ENCODE measurements at places on chromosomes 7 and 10.

GRCh38 chr7:151380199-151381097, 29.4 kb downstream of the WDR86 start:
- no peak for DNase-seq

GRCh38 chr7:76149847-76150691, 51.6 kb upstream of the SRRM3 start:
- DNase-seq: no peak

DNA sequence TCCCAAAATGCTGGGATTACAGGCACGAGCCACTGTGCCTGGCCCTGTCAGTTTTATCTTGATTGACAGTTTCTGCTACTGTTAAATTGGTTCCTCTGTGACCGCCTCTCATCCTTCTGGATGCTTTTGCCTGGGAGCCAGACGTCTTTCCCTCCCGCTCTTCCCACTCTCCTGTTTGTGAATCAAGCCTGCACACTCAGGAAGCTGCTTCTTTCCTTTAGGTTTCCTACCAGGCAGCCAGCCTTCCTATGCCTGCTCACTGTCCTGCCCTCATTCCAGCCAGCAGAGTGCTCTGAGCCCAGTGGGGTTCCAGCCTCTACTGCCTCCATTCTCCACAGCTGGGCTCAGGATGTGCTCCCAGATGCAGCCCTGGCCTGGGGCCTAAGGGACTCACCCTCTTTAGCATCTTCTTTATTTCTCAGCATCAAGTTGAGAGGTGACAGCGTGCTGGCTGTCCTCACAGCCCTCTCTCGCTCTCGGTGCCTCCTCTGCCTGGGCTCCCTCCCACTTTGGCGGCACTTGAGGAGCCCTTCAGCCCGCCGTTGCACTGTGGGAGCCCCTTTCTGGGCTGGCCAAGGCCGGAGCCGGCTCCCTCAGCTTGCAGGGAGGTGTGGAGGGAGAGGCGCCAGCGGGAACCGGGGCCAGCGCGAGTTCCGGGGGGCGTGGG, 5.1 kb downstream of the SH2D4B start:
- DNase-seq: no peak

DNA sequence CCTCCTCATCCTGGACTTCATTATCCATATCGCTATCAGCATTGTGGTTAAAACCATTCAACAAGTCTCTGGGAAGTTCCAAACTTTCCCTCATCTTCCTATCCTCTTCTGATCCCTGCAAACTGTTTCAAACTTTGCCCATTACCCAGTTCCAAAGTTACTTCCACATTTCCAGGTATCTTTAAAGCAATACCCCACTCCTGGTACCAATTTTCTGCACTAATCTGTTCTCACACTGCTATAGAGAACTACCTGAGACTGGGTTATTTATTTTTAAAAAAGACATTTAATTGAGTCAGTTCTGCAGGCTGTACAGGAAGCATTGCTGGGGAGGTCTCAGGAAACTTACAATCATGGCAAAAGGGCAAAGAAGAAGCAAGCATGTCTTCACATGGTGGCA, 147.3 kb downstream of the ARL4A start:
- DNase-seq: no peak

DNA sequence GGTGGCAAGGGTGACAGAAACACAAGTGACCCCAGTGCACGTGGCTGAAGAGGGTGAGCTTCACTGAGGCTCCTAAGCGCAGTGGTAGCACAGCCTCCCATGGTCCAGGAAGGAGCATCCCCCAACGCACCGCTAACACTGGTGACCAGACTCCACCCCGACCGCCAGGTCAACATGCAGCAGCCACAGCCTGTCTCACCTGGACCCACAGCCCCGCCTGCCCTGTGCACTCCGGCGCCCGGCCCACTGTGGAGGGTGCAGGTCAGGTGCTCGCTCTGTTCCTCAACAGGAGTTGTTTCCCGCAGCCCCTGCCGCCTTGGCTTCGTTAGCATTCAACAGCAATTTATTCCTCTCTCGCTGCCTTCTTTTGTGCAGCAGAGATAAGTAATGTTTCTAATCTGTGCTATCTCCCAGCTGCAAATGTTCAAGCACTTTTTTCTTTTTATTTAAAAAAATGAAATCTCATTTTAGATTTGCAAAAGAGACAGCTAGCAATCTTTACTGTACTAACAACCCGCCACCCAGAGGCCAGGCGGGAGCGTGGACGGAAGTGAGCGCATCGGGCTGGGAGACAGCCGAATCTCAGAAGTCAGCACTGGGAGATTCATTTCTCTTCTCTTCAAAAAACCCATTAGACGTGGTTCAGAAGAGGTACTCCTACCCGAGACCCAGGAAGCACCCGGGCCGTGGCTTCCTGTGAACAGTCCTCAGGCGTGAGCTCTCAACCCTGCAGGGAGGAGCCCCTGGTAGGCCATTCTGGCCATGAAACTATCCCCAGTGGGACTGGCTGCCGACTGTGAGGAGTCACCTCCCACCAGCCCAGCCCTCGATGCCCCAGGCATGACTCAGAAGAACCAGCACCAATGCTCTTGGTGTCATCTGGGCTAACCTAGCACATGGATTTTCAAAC, 133.4 kb downstream of the MAD1L1 start:
- no peak for DNase-seq

DNA sequence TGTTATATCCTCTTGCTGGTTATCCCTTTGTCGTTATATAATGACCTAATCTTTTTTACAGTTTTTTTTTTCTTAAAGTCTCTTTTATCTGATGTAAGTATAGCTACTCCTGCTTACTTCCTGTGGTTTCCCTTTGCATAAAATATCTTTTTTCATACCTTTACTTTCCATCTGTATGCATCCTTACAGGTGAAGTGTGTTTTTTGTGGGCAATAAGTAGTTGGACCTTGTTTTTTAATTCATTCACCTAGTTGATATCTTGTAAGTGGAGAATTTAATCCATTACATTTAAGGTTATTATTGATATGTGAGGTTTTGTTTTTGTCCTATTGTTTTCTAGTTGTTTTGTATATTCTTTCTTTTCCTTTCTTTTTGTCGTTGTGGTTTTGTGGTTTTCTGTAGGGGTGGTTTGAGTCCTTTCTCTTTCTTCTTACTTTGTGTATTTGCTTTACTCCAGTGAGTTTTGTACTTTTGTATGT, 168.6 kb downstream of the MLLT10 start:
- DNase-seq: no peak

DNA sequence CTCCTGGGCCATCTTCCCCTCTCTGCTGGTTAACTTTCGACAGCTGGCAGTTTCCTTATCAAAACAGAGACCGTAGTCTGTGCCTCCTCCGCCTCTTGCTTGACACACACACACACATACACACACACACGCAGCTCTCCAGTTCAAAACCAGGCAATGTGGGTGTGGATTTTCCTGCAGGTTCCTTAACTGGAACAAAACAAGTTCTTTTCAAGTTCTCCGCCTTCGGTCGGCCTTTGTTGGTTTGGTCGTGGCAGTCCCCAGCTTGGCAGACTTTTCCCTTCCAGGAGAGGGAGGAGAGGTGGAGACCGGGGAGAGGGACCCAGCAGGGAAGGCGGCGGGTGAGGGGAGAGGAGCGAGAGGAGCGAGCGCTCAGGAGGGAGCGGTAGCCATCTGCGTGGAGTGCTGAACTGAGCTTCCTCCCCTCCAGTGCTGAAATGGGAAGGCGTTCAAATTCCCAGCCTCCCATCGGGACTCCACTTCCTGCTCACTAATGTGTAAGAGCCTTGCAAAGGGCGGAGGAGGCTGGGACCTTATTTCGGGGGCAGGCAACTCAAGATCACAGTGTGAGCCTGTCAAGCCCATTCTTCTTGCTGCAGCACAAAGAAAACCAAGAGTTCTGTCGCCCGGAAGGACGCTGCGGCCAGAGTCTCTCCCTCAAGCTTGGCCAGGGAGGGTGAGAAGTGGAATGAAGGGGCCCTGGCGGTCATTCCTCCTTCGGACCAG, 120.6 kb downstream of the PRPF18 start:
- DNase-seq: peak; percentile 38

DNA sequence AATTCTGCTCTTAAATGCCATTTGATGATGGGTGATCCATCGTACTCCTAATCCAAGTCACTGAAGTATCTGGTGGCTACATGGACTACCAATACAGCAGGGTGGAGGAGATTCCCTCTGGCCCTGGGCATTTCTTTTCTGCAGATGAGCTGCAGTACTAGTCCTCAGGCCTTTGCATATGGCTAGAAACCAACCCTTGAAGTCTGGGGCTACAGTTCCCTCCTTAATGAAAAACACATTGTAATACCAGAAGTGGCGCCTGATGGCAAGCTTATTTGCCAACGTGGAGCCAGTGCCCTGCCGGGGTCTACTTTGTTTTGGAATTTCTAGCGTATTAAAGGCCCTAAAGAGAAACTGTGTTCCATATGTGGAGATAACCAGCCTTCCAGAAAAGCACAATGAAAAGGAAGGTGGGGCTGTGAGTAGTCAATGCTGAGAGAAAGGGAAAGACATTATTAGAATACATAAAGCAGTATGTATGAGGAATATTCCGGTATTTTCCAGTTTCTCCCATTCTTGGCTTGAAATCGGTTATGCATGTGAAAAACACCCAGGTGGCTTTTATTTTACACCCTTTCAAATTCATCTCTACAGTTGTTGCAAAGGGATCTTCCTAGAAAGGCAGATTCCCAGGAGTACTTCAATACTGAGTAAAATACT, 368.8 kb downstream of the PRPF18 start:
- DNase-seq: no peak

DNA sequence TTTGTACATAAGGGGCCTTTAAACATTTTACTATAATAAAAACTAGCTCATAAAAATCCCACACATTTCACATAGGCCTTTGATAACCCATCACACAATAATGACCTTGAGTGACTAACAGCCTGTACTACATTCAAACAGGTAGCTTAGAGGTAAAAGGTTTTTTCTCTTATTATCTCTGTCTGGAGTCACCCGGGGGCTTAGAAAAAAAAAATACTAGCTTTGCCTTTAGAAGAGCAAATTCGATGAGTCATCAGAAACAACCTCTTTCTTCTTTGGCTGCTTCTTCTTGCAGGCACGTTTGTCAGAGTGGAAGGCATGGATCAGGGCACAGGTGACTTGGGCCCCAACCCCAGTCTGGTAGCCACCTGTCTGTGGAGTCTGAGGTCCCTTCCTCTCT, 43.4 kb upstream of the ADO start:
- DNase-seq: no peak

- DNase-seq: no peak
Observed at GRCh38 chr7:130442601-130443000, 1.8 kb upstream of the CEP41 start.

GRCh38 chr7:42029405-42029804, 207.6 kb downstream of the GLI3 start:
- DNase-seq: no peak

DNA sequence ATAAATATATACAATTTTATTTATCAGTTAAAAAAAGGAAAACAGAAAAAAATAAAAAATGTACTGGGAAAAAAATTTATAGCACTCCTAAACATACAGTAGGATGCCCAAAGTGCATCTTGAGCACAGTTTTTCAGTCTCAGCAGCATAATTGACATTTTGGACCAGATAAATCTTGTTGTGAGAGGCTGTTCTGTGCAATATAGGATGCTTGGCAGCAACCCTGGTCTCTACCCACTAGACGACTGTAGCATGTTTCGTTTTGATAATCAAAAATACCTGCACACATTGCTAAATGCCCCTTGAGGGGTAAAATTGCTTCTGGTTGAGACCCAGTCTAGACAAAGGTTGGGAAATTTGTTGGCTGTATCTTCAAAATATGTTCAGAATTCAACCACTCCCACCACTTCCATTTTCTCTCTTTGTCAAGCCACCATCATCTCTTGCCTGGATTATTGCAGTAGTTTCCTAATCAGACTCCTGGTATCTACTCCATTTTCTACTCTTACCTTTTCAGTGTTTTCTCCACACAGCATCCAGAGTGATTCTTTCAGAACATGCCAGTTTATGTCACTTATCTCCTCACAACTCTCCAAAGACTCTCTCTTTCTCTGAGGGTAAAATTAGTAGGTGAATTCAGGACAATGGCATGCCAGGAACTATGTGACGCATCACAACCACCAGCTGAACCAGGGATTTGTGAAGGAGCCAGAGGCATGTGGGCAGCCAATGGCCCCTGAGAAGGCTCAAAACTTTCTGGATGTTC, 91.4 kb downstream of the GPR85 start:
- DNase-seq: no peak

- no peak for DNase-seq
Observed at GRCh38 chr7:25858200-25858524, 293.8 kb upstream of the NFE2L3 start.

DNA sequence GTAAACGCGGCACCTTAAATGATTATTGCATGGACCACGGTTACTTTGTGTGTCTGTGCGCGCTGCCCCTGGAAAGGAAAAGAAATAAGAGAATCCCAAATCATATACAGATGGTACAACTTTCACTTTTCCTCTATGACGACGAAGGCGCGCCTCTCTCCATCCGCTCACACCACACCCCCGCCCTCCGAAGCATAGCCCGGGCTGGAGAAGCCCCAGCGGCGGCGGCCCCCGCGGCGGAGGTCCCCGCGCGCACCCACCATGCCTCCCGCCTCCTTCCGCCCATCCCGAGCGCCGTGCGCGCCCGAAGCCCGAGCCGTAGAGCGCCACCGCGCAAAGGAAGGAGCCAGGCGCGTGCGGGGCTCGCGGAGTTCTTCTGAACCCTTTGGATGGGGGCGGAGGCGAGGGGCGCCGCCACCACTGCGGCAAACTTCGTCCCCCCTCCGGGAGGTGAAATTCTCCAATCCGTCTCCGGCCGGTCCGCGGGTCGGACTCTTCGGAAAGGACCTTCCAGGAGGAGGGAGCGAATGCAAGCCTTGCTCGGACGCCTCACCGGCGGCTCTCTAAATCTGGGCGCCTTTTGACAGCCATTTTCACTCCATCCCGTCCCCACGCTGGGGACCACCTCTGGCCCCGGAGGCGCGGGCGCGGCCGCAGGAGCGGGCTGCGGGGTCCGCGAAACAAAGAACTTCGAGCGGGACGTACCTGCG, 588 bp downstream of the GLI3 start:
- DNase-seq: no peak
